Stimulated activated CD8-positive, alpha-beta memory T cell treated with anti-CD3 and anti-CD28 coated beads, Interleukin-4, amount 100 ng/mL, for 1 hour (primary cell): ENCODE measurements at places on chromosomes 5 and 9.

DNA sequence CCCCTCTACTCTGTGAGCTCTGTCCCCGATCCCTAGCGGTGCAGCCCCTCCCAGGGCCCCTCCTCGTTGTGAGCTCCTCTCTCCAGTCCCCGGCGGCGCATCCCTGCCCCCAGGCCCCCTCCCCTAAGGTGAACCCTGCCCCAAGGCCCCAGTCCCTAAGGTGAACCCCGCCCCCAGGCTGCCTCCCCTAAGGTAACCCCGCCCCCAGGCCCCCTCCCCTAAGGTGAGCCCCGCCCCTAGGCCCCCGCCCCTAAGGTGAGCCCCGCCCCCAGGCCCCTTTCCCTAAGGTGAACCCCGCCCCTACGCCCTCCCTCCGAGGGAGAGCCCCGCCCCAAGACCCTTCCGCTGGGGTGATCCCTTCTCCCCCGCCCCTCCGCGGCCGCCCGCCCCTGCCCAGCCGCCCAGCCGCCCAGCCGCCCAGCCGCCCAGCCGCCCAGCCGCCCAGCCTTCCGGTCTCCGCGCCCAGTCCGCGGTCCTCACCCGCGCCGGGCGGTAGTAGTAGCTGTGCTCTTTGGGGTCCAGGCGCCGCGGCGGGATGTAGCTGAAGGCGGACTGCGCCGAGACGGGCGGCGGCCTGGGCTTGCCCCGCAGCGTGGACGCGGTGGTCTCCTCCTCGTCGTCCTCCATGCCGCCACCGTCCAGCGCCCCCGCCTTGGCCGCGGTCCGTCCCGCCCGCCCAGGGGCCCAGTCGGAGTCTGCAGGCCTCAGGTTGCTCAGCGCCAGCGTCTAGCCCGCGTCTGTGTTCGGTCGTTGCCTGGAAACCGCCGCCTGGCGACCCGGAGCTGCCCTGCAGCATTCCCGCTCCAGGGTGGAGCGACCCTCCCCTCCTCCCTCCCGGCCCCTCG, at the start of gene CFAP90:
TSS of gene CFAP90 (minus strand) at position 739 of the 845 bp plus-strand sequence. CDS start at position 627, 112 bp downstream.
- no peak for DNase-seq

DNA sequence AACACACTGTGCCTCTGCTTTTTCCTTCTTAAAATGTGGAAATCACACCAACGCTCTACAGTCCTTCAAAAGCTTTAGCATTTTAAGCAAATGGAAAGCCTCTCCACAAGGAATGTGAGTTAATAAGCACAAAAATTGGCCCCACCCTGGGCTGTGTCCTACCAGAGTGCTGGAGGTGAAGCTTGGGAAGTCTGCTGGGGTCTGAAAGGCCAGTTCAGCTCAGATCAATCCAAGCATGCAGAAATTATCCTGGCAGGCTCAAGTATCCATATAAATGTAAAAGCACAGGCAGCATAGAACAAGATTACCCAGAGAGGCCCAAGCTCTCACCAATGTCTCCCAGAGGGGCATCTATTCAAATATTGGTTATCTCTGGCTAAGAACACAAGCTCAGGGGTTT, 98.5 kb downstream of the ESM1 start:
- DNase-seq, result no peak

DNA sequence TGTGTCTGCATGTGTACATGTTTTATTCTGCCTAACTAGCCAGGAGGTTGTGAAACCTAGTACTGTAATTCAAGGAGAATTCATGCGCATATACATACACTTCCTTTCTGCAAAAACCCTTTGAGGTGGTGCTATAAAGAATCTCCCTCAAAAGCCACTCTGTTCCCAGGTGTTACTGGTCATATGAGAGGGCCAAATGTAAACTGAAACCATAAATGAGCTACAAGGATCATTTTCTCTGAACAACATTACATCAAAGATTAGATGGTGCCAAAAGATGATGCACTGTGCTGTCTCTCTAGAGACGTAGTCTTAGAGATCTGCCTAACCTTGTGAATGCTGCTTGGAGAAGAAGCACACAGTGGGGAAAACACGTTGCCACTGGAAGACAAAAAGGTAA, 15.7 kb downstream of the NREP start:
- no peak for DNase-seq

- DNase-seq, result no peak
Observed at GRCh38 chr9:131774636-131775035, 34.8 kb upstream of the RAPGEF1 start.

DNA sequence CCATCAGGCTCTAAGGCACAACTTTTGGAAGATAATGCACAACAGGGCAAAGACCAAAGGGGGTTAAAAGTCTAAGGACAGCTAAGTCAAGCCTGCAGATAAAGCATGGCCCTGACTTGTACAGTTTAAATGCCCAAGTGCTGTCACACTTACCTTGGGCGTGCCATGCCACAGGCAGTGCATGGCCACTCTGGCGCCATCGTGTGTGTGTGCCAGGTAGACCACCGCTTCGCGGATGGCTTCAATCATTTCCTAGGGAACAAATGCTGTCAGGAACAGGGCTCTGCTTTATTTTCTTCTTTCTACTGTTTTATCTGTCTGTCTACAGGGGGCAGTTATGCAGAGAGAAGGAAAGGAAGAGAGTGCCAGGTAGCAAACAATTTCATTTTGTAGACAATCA, 19.3 kb downstream of the PUM3 start:
- DNase-seq, result no peak
